Myocyte (in vitro differentiated cells): ENCODE measurements at places on chromosomes 11 and 22.

DNA sequence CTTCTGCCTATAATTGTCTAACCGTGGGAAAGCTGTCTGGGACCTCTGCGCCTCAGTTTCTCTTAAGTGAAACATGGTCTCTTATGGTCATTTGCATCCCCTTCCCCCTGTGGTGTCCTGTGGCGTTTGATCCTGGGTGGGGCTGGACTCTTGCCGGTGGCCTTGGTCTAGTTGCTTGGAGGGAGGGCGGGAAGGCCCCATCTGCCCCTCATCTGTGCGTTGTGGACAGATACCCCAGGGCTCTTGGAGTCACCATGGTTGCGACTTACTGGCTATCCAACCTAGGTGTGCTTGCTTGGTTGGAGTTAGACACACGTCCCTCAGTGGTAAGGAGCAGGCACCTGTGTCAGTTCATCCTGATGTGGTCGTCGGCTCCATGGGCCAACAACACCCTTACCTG, 15.2 kb downstream of the SHANK3 start:
- DNase-seq = no peak

DNA sequence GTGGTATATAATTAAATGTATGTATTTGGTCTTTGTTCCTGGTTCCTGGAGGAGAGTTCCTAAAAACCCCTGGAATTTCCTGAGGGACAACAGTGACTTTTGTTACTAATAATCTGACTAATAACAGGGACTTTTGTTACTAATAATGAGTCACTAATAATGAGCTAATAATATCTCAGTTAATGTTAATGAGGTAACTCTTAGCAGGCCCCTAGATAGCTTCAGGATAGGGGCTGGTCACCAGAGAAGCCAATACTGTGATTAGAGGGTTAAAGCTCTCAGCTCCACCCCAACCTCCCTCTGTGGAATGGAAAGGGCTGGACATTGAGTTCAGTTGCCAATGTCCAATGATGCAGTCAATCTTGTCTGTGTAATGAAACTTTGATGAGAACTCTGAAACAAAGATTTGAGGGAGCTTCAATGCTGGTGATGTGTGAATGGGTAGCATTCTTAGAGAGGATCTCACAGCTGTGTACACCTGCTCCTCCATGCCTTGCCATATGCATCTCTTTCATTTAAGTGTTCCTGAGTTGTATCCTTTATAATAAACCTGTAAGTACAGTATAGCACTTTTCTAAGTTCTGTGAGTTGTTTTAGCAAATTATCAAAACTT, 1431.4 kb upstream of the TENM4 start:
- no peak for DNase-seq

- no peak for DNase-seq
Observed at GRCh38 chr11:57566905-57567514, 462 bp downstream of the UBE2L6 start.

DNA sequence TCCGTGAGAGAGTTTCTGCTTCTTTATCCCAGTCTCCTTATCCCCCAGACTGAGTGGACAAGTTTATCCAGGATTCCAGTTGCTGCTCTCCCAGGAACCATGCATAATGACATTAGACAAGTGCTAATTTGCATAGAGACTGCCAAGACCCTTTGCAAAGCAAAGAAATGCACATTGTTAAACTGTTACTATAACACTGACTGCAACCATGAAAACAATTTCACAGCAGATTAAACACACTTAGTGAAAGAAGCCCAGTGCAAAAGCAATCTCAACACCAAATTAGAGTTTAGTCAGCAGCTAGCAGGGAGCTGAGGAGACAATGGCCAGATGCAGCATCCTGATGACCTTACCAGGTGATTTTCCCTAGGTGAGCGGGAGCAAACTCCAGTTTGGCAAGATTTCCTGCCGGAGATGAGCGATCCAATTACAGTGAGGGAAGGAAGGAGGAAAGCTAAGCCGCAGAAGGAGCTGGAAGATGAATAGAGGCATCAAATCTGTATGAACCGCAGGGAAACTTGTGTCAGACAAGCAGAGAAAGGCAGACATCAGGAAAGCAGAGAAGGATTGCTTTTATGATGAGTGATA, 273.8 kb upstream of the B3GAT1 start:
- DNase-seq = no peak

DNA sequence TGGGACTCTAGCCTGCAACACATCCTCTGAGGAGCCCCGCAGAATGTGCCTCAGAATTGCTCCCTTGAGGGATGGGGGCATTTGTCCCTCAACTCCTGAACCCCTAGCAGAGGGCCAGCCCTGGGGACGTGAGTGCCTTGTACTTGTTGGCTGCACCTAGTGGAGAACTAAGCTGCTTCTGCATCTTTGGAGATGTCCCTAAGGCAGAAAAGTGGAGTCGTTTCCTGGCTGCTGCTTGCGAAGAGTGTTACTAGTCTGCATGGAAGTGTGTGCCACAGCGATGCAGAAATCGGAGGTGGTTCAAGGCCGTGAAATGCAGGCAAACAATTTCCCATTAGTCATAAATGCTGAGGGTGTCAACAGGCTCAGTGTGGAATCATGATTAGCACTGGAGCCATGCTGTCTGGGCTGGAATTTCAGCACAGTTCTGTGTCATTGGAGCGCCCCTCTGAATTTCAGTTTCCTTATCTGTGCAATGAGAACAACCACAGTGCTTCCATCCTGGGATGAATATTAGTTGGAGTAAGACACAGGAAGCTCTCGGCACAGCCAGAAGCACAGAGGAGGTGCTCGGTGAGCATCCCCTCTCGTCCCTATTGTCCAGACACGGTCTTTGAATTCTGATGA, 56.5 kb downstream of the MIAT start:
- DNase-seq = no peak

GRCh38 chr22:20241579-20242392, 26.3 kb downstream of the RTN4R start:
- no peak for DNase-seq
